ENCODE measurements at places on chromosomes 5 and 9.

GRCh38 chr9:18707489-18708205 lies 233.7 kb downstream of the ADAMTSL1 start:
- DNase-seq = no peak

DNA sequence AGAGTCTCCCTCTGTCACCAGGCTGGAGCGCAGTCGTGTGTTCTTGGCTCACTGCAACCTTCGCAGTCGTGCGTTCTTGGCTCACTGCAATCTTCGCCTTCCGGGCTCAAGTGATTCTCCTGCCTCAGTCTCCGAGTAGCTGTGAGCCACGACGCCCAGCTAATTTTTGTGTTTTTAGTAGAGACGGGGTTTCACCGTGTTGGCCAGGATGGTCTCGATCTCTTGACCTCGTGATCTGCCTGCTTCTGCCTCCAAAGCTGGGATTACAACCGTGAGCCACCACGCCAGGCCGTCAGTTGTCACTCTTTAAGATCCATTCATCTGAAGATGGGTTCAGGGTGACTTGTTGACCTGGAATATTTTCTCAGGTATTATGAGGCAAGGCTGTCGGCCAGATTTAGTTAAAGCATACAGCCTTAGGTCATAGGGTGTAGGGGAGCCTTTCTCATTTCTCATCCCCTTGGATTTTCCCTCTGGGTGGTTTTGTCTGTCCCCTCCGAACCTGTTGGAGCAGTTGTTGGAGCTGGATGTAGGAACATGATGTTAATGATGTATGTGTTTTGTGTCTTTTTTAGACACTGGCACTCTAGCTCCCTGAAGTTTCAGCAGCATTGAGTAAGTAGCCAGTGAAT lies 1.6 kb downstream of the SLC22A5 start:
- DNase-seq = no peak

GRCh38 chr9:4097515-4097914 lies 202.4 kb downstream of the GLIS3 start:
- DNase-seq = no peak

- DNase-seq = peak; percentile 15
Measured at GRCh38 chr9:125325826-125326225, 64.2 kb downstream of the GAPVD1 start.

DNA sequence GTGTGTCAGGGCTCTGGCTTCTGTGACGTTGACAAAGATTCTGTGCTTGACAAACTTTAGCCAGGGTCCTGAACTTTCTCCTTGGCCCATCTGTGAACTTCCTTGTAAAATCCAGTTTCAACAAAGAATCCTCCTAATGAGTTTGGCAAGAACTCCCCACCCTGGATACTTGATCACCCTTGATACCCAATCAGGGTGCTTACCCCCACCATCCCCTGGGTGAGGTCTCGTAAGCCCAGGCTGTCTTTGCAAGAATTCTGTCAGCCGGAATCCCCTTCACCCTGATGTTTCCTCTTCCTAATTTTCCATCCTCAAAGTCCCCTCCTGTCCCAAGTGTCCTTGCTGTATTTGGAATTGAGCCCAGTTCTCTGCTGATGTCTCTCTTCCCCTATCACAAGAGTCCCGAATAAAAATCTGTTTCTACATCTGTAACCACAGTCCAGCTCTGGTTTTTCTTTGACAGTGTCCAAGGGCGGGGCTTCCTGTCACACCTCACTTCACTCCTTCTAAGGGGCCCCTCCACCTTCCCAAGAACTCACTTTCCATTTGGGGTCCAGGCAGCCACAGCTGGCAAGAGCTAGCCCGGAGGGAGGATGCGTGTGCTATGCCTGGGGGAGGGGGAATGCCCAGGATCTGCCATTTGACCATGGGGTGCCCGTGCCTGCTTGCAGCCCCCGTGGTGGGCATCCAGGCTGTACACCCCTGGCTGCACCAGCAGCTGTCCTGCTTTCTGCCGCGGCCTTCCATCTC lies 2.7 kb upstream of the CARD19 start:
- no peak for DNase-seq

GRCh38 chr5:78691084-78691960 lies 42.8 kb upstream of the LHFPL2 start:
- no peak for DNase-seq

- DNase-seq = no peak
Measured at GRCh38 chr5:93569300-93570160, 11.5 kb downstream of the NR2F1-AS1 start.

DNA sequence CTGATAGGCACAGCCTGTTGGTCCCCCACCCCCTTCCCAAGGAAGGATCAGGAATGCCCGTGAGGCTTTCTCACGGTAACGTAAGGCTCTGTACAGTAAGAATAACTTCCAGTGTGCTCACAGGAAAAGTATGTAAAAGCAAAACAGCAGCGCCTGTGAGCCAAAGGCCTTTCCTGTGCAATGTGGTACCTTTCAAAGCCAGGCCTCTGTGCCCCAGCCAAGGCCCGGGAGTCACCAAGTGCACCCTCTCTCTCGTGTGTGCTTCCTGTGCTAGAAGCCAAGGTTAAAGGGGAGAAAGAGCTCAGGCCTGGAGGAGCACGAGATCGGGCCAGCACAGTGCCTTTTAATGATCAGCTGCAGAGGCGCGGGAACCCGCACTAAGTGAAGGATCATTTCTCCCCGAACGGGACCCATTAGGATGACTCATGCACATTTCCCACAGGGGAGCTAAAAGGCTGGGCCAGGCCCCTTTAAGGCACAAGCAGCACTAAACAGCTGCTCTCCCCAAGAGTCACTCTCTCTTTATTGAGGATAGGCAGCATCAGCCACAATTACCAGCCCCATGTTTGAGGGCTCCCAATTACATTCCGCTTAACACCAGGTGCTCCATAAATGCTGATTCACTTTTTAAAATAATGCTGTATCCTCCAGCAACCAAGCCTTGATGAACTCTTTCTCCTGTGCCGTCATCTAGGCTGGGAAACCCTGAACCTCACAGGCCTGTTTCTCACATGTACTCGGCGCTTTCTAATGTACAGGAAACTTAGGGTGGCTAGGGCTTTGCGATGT lies 42.8 kb downstream of the SHB start:
- peak; percentile 93 for DNase-seq

DNA sequence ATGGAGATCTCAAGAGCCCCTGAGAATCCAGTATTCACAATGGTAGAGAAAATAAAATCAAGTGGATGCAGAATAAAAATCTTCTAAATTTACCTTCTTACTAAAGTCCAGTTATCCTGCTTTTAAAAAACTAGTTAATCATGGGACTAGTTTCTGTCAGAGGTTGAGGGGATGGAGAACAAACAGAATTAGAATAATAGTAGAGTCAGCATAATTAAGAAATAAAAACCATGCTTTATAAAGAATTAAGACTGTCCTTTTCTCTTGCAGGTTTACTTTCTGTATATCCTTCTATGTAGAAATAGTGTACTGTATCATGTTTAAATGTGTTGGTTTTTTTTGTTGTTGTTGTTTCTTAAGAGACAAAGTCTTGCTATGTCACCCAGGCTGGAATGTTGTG lies 23.0 kb downstream of the ACOT12 start:
- no peak for DNase-seq

DNA sequence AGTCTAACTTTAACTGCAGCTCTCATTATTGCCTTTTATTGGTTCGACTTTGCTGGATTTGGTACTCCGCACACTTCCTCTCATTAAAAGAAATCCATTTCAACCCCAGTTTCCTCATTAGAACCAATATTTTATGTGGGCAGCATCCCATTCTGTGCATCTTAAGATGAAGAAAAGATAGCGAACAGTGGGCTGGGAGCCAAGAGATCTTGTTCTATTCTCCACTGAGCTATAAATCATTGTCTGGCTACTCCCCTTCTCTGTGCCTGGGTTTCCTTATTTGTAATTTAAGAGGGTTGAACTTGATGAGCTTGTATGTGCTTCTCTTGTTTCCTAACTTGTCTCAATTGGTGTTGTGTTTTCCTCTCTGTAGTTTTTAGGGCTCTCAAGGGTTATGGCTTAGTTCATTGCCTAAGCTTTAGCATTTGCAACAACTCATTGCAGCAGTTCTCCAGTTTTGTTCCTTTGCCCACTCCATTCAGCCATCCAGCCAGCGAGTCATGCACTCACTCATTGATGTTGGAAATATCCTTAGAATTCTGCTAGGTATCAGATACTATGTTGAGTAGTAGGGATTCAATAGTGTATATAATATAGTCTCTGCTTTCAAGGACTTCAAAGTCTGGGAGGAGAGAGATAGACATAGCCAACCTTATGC lies 273.3 kb upstream of the TNC start:
- DNase-seq = no peak

GRCh38 chr9:21677834-21678233 lies 124.6 kb upstream of the MTAP start:
- peak; percentile 81 for DNase-seq

DNA sequence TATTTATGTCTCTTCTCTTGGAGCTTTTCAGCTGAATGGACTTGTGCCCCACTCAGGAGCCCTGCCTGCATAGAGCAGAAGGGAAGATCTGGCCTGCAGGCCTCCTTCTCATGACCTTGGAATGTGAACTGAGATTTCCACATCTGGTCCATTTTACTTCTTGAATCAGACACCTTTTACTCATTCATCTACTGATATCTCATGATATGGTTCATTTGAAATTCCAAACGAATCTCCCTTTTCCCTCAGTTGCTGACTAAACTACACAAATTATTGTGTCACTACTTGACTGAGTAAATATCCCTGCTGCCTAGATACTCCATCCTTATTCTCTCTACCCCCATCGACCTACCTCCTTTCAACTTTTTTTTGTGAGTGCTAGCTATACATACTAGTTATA lies 138.7 kb downstream of the PLCXD3 start:
- DNase-seq = peak; percentile 86

GRCh38 chr9:11933926-11934325 lies 759.3 kb upstream of the TYRP1 start:
- no peak for DNase-seq

- peak; percentile 93 for DNase-seq
Measured at GRCh38 chr5:15008476-15008875, 136.9 kb upstream of the ANKH start.

- DNase-seq = no peak
Measured at GRCh38 chr5:172530406-172530805, 76.1 kb upstream of the SH3PXD2B start.

DNA sequence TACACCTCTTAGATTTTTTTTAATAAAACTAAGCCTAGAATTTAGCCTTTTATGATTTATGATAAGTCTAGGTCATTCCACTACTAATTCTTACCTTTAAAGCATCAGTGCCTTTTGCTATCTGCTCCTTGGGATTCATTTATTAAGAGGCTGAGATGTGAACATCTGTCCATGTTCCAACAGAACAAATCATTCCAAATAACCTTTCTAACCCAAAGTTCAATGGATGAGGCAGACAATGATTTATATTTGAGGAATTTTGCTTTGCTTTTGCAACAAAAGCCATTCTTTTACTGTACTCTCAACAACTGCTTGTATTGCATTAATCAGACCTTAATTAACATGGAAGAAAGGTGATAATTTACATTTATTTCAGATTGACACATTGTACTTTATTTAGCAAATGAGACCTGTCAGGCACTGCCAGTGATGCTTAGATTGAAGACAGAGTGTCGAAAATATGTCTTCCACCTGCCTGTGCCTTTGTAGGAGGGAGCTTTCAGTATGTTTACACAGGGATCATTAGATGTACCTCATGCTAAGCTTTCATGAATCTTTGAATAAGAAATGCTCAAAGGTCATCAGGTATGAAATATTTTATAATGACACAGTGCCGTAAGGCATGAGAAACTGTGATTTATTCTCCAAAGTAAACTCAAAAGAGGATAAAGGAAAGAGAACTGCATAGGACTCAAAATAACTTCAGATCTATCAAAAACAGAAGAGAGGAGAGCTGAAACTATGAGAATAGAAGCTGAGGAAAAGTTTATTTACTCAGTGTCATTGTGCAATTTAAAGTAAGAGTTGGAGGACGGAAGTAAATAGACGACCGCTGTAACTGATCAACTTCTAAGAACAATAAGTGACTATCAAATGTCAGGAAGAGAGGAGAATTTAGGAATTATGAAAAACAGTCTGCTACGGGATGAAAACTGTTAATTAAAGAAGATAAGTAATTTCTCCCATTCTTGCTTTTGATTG lies 36.7 kb upstream of the IZUMO3 start:
- no peak for DNase-seq

GRCh38 chr9:23153058-23153457 lies 673.0 kb downstream of the ELAVL2 start:
- no peak for DNase-seq

DNA sequence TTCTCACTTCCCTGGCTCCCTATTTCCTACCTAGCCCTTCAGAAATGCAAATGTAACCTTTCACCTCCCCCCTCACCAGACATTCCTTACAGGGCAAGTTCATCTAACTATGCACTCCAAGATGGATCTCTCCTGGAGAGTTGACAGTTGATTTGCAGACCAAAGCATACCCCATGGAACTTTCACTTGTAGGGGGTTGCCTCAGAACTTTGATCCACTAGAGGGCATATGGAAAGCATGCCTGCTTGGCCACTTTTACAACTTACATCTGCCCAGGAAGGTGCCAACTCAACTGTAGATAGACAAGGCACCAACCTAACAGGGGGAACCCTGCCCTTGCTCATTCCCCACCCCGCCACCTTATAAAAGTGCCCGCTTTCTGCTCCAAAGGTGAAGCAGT lies 187.8 kb downstream of the NXNL2 start:
- peak; percentile 21 for DNase-seq

DNA sequence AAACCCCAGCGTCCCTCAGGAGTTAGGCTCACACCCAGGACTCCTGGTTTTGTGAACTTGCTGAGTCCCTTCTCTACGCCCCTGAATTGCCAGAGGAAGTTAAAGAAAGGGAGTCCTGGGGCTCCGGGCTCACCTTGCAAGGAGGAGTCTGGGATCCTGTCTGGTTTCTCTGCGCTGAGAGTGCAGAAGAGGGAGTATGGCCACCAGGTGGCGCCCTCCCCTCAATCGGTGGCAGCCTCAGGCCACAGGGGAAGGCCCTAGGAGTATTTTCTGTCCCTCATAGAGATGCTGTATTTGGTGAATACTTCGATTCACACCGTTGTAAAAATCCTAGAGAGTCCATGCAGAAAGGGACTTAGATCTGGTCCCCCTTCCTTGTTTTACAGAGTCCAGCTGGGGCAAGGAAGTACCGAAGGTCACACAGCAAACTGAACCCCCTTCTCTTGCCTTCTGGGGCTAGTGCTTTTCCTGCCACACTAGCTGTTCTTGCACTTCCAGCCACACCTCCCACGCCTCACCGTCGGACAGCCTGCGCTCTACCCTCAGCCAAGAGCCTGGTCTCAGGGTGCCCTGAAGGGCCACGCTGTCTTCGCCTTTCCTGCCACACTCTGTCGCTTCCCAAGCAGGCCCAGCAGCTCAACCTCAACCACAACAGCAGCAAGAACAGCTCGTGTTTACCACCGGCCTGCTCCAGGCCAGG lies 10.2 kb downstream of the HAND1 start:
- peak; percentile 54 for DNase-seq

DNA sequence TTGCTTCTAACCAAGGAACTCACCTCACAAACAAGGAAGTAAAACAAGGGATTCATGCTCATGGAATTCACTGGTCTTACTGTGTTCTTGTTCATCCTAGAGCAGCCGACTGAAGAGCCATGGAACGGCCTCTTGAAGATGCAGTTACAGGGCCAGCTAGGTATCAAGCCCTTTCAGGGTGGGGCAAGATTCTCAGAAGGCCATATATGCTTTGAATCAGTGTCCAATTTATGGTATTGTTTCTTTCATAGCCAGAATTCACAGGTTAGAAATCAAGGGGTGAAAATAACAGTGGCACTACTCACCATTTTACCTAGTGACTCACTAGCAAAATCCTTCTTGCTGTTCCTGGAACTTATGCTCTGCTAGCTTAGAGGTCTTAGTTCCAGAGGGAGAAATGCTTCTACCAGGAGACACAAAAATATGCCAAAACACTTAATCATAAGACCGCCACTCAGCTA lies 159.5 kb upstream of the CDH10 start:
- DNase-seq = no peak

- no peak for DNase-seq
Measured at GRCh38 chr5:128673970-128674369, 135.9 kb upstream of the FBN2 start.
